ENCODE measurements at places on chromosomes 3 and 15.

DNA sequence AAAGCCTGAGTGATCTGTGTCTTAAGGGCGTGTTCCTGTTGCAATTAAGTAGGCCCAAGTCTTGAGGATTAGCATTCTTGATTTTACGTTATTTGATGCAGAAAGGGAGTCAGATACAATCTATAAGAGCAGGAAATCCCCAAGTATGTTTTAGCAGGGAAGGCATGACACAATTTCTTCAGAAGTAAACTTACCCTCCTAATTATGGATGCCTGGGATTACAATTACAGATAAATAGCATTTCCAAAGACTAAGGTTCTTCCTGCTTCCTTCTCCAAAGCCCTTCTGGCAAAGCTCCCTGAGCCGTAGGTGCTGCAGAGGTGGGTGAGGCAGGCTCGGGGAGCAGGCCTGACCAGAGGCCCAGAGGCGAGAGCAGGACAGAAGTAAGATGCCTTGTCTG is 34.9 kb upstream of the ST6GAL1 start:
- no peak for DNase-seq

DNA sequence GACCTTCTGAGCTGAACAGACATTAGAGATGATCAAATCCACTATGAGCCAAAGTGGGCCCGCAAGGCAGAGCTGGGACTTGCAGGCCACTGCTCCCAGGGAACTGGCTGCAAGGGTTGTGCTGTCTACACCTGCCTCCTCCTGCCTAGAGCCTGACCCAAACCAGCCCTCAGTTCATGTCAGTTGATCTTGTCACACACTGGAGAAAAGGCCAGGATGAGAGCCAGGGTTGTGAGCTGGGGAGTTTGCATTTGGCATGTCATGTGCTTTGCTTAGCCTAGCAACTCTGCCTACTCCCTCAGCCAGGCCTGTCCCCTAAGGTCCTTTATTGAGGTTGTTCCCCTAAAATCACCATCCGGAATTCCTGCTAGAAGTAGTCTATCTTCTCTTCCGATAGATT is 67.8 kb downstream of the RAB11A start:
- DNase-seq = no peak

GRCh38 chr3:62233065-62233464 is 140.3 kb downstream of the FEZF2 start:
- no peak for DNase-seq

GRCh38 chr15:90851114-90851513 is 17.3 kb upstream of the FURIN start:
- no peak for DNase-seq

GRCh38 chr15:40471105-40471807 is 472 bp downstream of the CHST14 start:
- DNase-seq = peak; percentile 50

DNA sequence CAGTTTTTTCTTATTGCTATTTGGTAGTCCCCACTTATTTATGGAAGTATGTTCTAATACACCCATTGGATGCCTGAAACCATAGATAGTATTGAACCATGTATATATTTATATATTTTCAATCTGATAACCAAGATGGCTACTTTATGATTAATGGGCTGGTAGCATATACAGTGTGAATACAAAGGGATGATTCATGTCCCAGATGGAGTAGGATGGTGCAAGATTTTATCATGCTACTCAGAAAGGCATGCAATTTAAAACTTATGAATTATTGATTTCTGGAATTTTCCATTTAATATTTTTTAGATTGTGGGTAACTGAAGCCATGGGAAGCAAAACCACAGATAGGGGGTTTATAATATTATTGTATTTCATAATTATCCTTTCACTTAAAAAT is 35.2 kb downstream of the AP4E1 start:
- DNase-seq = no peak
